ENCODE measurements at places on chromosomes 13 and 19.

DNA sequence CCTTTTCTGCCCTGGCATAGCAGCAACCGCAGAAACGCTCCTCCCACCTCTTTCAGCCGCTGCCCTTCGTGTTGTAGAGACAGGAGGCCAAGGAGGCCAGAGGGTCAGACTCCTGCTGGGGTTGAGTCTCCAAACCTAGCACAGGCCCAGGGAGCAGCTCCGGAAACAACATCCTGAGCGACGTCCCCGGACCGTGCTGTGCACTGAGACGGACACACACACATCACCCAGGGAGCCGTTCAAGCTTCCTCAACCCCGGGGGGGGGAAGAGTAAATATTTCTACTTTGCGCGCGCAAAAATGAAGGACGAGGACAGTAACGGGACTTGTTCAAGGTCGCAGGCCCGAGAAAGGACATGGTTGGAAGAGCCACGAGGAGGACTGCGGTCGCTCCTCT, 657 bp downstream of the ZNF550 start:
- no peak for DNase-seq

- no peak for DNase-seq
These were observed 443.7 kb upstream of the PRR20A start for GRCh38 chr13:56697011-56697410.

DNA sequence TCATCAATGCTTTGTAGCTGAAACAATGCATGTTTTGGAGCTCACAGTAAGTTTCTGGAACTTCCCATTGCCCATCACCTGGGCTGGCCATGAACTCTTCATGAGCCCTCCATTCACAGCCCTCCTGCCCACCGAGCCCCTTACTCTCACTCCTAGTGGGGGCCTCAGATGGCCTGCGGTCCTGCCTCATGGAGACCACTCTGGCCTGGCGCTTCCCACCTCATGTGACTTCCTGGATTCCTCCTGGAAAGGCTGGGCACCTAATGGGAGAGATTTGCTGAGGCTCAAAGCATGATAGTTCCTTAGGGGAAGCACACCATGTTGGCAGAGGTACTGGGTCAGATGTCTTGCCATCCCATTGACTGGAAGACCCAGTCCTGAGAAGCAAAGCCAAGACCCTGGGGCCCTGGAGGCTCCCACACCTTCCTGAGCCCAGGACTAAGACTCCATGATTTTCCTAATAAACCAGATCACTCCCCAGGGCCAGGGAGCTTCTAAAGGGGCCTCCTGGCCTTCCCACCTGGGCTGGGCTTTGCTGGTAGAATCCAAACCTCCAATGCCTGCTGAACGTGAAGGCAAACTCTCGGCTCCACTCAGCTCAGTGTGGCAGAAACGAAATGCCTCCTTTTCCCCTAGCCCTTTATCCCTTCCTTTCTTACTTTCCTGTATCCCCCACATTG, 49.4 kb upstream of the ZNF536 start:
- no peak for DNase-seq

- DNase-seq = no peak
These were observed 24.5 kb downstream of the EFNA2 start for GRCh38 chr19:1309977-1310852.

DNA sequence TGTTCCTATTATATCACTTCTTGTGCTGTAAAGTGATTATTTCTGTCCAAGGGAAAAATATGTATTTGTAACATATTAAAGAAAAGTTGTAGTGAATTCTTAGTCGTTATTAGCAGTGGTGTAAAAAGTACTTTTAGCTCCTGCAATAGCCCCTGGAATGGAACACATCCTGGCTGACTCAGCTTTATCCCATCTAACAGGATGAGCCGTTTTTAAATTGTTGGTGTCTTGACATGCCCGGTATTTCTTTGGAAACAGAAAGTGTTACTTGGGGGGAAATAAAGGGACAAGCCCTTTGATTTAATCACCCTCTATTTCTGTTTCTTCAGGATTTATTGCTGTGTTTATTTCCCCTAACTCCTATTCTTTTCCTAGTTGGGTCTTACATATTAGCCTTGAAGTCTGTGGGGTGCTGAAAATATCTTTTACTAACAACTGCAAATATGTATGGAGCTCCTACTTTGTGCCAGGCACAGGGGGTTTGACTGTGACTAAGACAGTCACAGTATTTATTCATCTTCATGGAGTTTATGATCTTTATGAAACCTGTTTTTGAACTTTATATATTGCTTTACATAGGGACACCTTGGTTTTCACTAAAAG, 17.9 kb downstream of the COG3 start:
- DNase-seq = no peak

- no peak for DNase-seq
These were observed 8.3 kb downstream of the LSR start for GRCh38 chr19:35257113-35257461.

- no peak for DNase-seq
These were observed 17.0 kb downstream of the POU2F2 start for GRCh38 chr19:42115219-42115618.

DNA sequence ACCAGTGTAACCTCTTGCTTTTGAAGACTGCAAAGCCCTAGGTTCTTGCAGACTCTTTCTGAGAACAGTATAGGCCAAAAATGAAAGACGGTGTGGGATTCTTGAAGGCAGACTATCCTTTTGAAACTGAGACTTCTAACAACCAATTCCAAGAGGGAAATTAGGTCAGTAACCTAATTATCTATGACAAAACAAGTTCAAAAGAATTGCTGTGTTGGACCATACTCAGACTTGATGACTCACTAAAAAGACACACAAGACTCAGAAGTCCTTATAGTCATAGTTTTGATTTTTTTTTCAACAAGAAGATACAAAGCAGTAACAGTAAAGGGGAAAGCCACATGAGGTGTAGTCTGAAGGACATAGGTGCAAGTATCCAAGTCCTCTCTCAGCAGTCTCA, 624.0 kb upstream of the GPC6 start:
- peak; percentile 5 for DNase-seq

- no peak for DNase-seq
These were observed 109.3 kb downstream of the RXFP2 start for GRCh38 chr13:31848621-31849020.

- DNase-seq = no peak
These were observed 1048.4 kb downstream of the SLITRK1 start for GRCh38 chr13:82833923-82834322.

- no peak for DNase-seq
These were observed at the start of gene DPF1 for GRCh38 chr19:38224014-38224862. Gene DPF1, minus strand, starts transcription at chr19:38224222. Its CDS starts 80 bp downstream, at chr19:38224142.

- no peak for DNase-seq
These were observed 1.2 kb downstream of the SLC7A1 start for GRCh38 chr13:29594303-29594709.

GRCh38 chr13:71459708-71460107, 407.3 kb downstream of the DACH1 start:
- DNase-seq = no peak

GRCh38 chr13:80436571-80437169, 95.7 kb upstream of the SPRY2 start:
- peak; percentile 53 for DNase-seq

- DNase-seq = no peak
These were observed 1.6 kb downstream of the OXGR1 start for GRCh38 chr13:96992633-96993032.

- DNase-seq = no peak
These were observed 15.4 kb downstream of the FGF14 start for GRCh38 chr13:102386461-102386860.

DNA sequence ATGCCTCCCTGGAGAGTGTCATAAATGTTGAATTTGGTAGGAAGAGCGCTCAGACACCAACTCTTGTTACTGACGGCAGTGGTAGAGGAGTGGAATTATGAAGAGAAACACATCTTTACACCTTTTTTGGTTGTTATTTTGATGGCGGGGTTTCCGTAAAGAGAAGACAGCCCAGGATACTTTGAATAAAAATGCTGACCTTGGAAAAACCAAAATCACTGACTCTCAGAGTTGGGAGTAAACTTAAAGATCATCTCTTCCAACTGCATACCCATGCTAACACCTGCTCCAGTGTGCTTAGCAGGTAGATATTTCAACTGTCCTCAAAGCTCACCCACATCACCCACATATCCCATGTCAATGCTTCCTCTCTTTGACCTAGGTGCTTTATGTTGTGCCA, 498.6 kb downstream of the LIG4 start:
- no peak for DNase-seq

DNA sequence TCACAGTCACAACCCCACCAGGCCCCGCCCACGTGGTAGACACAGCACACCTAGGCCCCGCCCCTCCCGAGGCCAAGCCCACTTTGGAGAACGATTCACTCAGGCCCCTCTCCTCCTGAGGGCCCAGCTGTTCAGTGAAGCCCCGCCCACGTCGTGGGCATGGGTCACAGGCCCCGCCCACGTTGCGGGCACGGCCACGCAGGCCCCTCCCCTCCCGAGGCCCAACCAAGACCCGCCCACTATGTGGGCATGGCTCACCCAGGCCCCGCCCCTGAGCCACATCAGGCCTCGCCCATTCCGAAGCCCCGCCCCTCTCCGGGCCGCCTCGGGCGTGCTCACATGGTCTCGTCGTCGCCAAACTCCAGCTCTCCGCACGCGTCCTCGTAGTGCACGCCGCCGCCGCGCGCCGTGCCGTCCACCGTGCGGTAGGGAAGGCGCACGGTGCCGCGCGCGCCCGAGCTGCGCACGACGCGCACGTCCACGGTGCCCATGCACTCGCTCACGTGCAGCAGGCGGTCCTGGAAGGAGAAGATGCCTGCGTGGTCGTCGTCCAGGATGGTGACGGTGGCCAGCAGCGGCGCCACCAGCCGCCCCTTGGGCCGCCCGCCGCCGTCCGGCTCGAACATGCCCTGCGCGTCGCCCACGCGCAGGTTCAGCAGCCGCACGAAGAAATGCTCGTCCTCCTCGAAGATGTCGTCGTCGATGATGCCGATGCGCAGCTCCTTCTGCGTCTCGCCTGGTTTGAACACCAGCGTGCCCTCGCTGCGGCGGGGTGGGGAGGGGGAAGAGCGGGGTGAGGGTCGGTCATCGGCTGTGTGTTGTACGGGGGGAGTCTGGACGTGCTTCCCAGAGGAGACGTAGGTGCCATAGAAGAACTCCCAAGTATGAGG, 24.0 kb downstream of the SLC8A2 start:
- no peak for DNase-seq

DNA sequence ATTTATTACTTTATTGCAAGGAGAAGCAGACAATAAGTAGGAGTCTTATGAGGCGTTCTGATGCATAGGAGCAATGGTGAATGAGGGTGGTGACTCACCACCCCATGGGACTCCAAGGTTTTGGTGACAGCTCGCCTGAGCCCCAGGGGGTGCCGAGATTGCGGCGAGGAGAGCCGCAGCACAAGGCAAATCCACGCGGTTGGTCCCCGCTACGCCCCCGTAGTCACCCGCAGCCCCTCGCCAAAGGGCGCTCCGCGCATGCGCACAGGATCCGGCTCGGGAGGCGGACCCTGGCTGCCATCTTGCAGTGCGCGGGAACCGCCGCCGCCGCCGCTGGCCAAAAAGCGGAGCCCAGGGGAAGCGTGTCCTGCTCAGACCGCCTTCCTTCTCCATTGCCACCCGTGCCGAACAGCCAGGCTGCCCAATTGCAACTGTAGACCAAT, at the start of gene NAA16:
TSS of gene NAA16 (plus strand) at position 305 of the 443 bp plus-strand sequence. CDS start 262 bp downstream, outside the sequence.
- DNase-seq = peak; percentile 75

GRCh38 chr19:49665036-49665350, 664 bp downstream of the IRF3 start:
- DNase-seq = no peak

DNA sequence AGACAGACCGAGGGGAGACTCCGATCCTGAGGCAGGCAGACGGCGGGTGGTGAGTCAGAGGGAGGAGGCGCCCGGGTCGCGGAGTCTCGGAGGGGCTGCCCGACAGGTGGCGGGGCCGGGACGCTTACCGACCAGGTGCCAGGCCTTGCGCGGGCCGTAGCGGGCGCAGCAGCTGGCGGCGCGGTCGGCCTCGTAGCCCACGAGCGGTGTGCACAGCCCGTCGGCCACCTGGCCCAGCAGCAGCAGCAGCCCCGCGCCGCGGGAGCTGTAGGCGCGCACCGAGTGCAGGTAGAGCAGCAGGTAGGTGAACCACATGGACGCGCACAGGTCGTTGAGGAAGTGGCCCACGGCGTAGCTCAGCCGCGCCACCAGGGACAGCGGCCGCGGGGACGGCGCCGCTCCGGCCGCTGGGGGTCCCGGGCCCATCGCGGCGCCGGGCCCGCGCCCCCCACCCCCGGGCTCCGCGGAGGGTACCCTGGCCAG, 367 bp downstream of the MFSD12 start:
- no peak for DNase-seq

GRCh38 chr13:110265682-110266430, 41.1 kb downstream of the COL4A1 start:
- no peak for DNase-seq

DNA sequence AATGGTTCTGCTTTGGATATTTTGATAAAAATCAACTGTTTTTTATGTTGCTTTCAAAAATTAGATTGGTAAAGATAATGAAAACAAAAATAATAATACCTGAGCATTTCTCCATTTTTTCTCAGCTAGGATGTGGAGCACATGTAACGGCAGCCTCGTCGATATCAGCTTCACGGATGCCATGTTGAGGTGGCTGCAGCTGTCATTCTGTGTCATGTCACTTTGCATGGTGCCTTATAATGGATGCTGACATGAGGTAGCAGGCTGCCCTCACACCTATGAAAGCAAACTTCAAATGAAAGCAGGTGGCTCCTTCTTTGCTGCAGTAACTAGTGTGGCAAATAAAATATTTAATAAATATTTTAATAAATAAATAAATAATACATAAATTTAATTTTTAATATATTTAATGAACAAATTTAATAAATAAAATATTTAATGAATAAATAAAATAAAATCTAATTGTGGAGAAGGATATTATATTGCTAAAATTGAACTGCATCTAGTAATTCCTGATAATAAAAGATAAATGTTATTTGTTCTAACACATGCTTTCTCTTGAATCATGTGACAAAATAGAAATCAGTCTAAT, 955.7 kb upstream of the SLC10A2 start:
- no peak for DNase-seq

GRCh38 chr19:45824531-45825262, 9.6 kb upstream of the RSPH6A start:
- no peak for DNase-seq

DNA sequence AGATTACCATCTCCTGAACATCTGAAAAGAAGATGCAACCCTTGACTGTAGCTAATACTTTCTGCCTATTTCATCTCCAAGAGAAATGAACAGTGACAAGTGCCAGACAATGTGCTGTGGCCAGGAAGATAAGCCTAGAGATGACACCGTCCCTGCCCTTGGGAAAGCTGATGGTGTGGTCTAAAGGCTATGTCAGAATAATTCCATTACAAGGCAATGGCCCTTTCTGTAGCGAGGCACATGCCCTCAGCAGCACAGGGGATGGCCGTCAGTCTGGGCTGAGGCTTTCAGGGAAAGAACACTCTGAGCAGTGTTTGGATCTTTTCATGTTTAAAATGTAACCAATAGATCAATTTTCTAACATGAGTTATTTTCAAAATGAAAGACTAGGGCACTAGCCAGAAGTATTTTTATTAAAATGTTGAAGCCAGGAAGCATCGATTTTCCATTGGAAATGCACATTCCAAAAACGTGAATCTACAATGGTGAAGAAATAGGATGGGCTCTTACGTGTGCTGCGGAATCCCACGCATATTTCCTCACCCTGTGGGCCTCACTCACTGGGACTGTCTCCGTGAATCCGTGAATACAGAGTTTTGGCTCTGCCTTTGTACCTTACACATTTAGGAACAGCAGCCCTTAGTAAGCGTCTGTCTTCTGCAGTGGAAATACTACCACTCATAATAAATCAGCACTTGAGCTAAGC, 22.0 kb downstream of the COL4A1 start:
- DNase-seq = no peak
